ENCODE measurements at places on chromosomes 7 and 10.

GRCh38 chr10:23404461-23404980, 34.4 kb upstream of the OTUD1 start:
- DNase-seq = no peak

- no peak for DNase-seq
Observed at GRCh38 chr10:62473241-62473640, 99.1 kb downstream of the ZNF365 start.

DNA sequence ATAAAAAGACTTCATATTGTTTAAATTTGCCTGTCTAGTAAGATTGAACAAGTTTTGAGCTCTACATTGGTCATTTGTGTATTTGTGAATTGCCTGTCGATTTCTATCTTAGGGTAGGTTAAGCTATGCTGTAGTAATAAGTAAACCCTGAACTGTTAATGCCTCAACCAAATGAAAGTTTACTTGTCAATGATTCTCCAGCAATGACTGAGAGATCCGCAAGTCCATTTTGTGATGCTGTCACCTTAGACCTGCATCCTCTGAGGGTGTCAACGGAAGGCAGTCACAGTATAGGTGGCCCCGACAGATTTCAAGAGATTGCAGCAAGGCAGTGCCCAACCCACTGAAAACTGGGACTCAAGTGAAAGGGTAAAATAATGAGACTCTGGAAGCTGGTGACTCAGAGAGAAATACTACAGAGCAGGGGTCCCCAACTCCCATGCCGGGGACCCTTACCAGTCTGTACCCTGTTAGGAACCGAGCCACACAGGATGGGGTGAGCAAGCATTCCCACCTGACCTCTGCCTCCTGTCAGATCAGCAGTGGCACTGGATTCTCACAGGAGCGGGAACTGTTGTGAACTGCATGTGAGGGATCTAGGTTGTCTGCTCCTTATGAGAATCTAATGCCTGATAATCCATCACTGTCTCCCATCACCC, 10.8 kb upstream of the PHYH start:
- no peak for DNase-seq

DNA sequence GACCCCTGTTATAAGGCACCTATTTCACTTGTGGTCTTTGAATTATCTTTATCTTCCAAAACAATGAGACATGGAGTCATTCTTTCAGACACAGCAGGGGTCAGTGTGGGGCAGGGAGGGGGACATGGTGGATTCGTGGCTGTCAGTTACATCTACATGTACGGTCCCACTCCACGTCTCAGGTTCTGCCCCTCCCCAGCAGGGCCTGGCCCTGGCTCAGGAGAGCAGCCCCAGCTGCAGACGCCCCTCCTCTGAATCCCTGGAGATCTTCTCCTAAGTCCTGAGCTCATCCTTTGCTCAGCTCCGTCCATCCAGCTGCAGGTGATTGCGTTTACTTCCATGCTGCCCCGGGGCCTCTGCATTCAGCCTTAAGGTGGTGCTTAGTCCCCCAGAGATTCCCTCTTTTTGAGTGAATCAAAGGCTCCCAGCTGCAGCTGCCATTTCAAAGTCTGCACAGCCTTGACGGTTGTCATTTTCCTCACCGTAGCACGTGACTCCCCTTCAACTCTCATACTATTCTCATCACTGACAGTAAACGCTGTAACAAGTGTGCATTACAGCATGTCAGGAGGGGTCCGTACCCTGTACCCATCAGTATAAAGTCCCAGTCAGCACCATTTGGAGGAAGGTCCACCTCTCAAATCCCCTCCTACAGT, 113.4 kb upstream of the TCERG1L start:
- DNase-seq = no peak

GRCh38 chr10:130737621-130738020, 573.9 kb downstream of the TCERG1L start:
- DNase-seq = no peak

GRCh38 chr7:25319707-25320106, 91.4 kb upstream of the NPVF start:
- no peak for DNase-seq

DNA sequence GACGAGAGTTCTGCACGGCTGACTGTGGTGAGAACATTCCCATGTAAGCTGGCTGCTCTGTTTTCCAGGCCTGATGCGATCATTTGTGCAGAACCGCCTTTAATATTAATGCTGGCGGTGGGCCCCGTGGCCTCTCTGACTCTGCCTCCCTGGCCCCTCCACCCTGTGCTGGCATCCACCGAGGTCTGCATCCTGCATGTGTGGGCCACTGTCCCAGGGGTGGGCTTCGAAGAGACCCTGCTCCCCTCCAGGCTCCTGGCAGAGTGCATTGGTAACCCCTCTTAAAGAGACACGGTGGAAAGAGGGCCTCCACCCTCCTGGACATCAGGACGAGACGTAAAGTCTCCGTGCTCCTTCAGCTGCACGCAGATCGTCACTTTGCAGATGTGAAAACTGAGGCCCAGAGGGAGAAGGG, 67.3 kb upstream of the FAM20C start:
- no peak for DNase-seq
